ENCODE measurements at places on chromosomes 12 and 14.

DNA sequence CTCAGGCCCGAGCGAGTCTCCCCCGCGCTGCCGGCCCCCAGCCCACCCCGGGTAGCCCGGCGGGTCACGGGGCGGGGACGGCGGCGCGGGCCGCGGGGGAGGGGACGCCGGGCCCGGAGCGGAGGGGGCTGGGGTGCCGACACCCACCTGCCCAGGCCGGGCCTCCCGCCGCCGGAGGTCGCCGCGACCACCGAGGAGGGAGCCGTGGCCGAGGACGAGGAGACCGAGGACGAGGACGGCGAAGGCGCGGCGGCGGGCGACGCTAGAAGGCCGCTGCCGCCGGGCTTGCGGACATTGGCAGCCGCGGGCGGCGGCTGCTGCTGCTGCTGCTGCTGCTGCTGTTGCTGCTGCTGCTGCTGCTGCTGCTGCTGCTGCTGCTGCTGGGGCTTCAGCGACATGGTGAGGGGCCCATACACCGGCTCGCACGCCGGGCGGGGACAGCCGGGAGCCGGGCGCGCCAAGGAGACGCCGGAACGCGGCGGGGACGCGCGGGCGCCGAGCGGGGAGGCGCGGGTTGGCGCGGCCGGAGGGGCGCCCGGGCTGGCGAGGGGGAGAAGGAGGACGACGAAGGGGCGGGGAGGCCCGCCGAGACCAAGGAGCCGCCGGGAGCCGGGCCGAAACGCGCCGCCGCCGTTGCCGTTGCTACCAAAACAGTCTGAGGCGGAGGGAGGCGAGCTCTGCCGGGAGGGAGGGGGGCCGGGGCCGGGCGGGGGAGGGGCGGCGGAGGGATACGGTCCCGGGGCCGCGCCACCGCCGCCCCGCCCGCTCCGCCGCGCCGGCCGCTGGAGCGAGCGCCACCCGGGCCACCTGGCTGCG lies at the start of gene ATXN2:
ATXN2 (minus strand) TSS at position 679 of the 816 bp plus-strand sequence; CDS start at position 398, 281 bp downstream.
- no peak for DNase-seq

DNA sequence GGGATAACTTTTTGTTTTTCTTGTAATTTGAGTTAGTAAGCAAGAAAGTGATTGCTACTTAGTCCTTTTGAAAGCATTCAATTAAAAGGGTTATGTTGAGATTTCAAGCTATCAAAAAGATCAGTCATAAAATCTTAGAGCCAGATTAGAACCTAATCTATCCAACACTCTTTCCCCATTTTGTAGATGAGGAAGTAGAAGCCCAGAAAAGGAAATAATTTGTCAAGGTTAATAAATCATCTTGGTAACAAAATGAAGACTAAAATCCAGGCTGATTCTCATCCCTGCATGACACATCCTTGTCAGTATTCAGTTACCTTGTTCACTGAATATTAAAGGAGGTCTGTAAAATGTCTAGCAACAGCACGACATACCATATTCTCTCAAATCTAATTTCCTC lies 26.5 kb downstream of the PPP1R13B start:
- no peak for DNase-seq

DNA sequence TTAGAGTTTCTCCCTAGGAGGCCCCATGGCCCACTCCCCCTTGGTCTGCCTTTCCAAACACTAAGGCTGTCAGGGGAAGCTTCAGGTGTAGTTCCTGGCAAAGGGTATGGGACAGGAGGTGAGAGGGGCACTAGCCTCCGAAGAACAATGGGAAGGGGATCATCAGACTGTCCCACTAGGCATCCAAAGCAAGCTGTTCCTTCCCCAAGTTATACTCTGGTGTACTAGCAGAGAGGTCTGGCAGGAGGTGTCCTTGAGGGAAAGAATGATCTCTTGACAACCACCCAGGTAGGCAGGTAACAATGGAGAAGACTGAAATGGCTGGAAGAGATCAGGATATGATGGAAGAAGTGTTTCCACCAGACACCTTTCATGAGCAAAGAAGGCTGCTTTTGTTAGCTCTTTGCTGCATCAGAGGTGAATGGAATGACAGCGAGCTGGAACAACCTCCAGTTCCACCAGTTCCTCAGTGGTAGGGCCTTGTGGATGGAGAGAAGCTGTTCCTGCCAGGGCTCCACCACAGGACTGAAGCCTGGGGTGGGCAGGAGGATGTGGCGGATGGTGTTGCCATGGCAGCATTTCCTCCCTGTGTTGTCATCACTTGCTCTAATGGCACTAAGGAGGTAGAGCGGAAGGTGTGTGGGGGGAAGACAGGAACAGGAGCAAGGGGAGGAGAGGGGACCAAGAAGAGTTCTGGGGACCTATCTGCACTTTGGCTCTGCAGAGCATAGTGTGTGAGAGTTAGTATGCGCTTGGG lies 2.3 kb upstream of the AGAP2 start:
- peak; percentile 74 for DNase-seq

GRCh38 chr14:74737753-74738325 lies 24.9 kb downstream of the FCF1 start:
- no peak for DNase-seq
